ENCODE measurements at places on chromosomes 1 and 21.

- no peak for DNase-seq
Measured at GRCh38 chr1:150126811-150127210, 22.9 kb upstream of the PLEKHO1 start.

GRCh38 chr1:198922638-198923430, 284.0 kb downstream of the PTPRC start:
- DNase-seq: peak; percentile 32

- DNase-seq: peak; percentile 67
Measured at GRCh38 chr1:24391882-24392603, 21.5 kb downstream of the STPG1 start.

GRCh38 chr1:205849619-205850355, at the start of gene PM20D1:
TSS of gene PM20D1 (minus strand) at chr1:205850132. CDS start at chr1:205850072, 60 bp downstream.
- DNase-seq: peak; percentile 95

- DNase-seq: no peak
Measured at GRCh38 chr1:182304218-182304617, 87.4 kb downstream of the GLUL start.

- no peak for DNase-seq
Measured at GRCh38 chr1:163912170-163912884, 590.6 kb downstream of the NUF2 start.

- no peak for DNase-seq
Measured at GRCh38 chr1:62240651-62241370, 46.2 kb downstream of the L1TD1 start.

DNA sequence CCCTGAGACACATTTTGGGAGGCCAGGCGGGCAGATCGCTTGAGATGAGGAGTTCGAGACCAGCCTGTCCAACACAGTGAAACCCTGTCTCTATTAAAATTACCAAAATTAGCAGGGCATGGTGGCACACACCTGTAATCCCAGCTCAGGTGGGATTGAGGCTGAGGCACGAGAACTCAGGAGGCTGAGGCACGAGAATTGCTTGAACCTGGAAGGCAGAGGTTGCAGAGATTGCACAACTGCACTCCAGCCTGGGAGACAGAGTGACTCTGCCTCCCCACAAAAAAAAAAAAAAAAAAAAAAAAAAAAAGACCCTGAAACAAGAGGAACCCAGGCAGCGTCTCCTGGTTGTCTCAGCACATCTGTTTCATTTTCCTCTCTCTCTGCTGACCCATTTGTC, 24.2 kb downstream of the PGM1 start:
- no peak for DNase-seq

DNA sequence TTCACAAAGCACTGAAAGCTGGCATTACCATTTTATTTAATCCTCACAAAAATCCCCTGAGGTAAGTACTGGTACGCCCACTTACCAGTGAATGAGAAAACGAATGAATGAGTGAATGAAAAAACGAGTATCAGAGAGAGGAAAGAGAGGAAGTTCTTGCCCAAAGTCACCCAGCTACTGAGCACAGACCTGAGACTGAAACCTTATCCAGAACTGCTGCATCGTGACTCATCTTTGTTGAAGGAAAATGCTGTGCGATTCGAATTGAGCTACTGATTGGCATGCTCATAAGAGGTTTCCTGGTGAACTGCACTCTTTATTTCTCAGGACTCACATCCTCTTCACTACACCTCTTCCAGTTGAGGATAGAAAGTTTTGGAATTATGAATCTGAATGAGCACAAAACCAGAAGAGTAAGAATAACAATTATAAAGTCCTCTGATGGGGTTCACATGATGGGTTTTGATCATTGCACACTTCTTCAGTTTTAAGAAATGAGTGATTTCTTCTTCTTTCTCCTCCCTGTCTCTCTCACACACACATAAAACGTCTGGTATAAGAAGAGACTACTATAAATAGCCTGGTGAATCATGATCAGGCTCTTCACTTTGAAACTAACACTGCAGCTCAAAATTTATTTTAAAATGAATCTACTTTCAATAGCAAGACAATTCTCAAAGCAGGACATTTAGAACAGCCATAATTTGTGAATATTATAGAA, 32.1 kb downstream of the IL12RB2 start:
- no peak for DNase-seq

DNA sequence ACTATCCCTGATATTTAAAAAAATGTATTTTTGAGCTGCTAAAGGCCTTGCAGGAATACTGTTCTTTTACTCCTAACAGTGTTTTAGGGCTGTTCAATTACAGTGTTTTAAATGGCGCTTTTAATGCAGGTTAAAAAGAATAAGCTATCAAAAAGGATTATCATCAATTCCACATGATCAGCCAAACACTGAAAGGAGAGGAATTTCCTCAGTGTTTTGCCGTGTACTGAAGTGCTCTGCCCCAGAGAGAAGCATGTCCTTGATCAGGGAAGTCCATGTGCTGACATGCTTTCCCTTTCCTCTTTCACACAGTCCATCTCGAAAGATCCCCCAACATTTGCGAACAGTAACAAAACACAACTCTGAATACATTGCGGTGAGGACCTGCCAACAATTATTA, 3.3 kb downstream of the CFAP298 start:
- DNase-seq: no peak

DNA sequence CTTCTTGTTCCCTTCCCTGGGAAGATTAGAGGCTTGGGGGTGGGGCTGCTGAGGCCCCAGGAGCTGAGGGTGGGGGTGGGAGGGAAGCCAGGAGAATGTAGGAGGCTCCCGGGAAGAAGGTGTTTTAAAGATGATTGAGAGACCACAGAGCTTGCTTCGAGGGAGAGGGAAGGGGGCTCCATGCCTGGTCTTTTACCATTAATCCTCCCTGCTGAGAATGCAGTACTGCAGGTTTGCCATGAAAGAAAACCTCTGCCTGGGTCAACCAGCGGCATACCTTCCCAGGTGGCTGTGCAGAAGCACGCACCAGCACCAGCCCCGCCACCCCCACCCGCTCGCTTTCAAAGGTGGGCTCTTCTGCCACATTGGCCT, 15.4 kb downstream of the ABCA4 start:
- DNase-seq: no peak

GRCh38 chr1:167629681-167630567, at the start of gene RCSD1:
TSS of gene RCSD1 (plus strand) at chr1:167630232. CDS start at chr1:167630424, 192 bp downstream.
- DNase-seq: peak; percentile 46

GRCh38 chr1:7541629-7542028, 229.5 kb upstream of the VAMP3 start:
- DNase-seq: no peak

DNA sequence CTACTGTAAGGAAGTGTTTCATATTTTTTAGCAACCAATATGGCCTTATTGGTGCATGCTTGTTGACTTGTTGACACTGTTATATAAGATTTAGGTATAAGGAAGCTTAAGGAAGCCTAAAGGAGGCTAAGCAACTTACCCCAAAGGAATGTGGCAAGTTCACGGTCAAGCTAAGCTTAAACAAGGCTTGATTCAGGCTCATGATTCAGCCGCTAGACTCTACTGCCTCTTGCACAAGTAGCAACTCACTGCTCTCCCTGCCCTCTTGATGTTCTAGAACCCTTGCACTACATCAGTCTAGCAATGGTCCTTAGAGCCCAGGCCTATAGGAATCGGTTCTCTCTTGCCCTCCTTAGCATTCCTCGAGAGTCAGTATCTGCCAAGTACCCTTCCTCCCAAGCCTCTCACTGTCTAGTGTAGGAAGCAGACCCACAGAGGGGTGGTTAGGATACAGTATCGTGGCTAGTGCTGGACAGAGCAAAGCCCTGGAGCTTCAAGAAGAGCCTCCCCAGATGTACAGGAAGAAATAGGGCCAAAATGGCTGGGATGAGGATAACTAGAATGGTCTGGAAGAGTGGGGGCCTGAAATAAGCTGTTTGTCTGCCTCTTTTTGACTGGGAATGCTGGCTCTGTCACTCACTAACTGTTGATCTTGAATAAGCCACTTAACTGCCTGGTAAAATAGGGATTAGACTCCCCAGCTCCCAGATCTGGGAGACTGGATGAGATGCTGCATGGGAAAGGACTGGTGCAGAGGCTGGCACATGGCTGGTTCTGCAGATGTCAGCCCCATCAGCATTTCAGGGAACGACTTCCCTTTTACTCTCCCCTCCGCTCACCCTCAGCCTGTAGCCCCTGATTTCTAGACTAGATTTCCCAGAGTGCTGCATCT, 122.2 kb downstream of the NAV1 start:
- no peak for DNase-seq

DNA sequence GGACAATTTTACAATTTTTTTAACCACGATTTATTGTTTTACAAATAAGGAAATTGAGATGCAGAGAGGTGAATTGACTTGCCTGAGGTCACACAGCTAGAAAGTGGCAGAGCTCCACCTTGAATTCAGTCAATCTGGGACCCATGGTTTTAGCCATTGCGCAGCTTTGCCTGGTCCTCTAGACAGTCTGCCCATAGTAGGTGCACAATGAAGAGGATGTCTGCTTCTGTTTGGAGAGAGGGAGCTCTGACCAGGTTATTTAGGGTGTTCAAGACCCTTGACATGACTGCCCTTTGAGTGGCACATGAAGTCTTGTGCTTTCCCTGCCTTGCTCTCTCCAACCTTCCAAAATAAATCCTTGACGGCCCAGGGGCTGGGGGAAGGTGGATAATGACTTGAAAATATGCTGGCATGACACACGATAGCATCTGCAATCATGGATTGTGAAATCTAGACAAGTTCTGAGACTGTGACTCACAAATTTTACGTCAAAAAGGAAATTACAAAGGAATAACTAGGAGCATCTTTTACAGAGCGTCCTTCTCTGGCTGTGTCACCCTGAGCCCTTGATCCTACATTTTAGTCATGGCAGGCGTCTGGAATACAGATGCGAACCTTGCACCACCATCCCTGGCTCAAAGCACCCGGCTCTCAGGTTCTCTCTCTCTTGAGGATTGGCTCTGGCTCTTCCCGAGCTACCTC, 26.2 kb upstream of the ID3 start:
- peak; percentile 20 for DNase-seq

- DNase-seq: peak; percentile 26
Measured at GRCh38 chr1:27403065-27403726, 10.8 kb downstream of the GPR3 start.

GRCh38 chr1:201557572-201557958, 18.6 kb downstream of the NAV1 start:
- DNase-seq: no peak

DNA sequence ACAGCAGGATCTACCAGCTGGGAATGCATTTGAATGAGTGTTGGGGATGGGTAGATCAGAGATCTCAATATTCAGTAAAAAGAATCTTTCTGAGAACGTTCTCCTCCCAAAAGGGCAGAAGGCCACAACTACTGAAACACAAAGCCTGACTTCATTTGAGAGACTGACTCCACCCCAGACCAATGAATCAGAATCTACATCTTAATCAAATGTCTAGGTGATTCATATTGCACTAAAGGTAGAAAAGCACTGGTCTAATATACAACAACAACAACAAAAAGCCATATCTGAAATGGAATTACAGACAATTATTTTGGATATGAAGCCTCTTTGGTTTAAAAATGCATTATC, 123.9 kb downstream of the SMYD3 start:
- no peak for DNase-seq

- no peak for DNase-seq
Measured at GRCh38 chr1:245197911-245198379, 43.2 kb downstream of the KIF26B start.

GRCh38 chr1:100955322-100955721, 59.4 kb downstream of the SLC30A7 start:
- no peak for DNase-seq

DNA sequence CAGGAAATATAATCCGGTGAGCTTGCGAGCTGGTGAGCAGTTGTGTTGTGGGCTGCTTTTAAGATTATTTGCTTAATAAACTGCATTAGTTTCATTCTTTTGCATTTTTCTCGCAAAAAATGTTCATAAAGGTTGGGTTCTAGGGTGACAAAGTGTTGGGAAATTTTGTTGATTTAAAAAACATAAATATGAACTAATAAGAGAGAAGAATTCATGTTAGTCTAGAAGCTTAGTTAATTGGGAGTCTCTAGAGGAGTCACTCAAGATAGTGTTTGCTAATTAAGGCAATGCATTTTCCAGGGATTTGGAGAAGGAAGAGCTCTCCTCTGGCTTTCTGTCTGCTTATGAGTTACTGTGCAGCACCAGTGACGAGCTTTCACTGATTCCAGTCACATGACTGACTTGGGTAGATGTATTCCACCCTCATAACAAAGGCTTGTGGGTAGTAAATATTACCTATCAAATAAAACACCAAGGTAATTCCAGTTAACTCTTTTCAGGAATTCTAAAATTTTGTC, 417.0 kb downstream of the PTBP2 start:
- no peak for DNase-seq

GRCh38 chr1:54200519-54200997, 591 bp downstream of the MRPL37 start:
- DNase-seq: no peak

DNA sequence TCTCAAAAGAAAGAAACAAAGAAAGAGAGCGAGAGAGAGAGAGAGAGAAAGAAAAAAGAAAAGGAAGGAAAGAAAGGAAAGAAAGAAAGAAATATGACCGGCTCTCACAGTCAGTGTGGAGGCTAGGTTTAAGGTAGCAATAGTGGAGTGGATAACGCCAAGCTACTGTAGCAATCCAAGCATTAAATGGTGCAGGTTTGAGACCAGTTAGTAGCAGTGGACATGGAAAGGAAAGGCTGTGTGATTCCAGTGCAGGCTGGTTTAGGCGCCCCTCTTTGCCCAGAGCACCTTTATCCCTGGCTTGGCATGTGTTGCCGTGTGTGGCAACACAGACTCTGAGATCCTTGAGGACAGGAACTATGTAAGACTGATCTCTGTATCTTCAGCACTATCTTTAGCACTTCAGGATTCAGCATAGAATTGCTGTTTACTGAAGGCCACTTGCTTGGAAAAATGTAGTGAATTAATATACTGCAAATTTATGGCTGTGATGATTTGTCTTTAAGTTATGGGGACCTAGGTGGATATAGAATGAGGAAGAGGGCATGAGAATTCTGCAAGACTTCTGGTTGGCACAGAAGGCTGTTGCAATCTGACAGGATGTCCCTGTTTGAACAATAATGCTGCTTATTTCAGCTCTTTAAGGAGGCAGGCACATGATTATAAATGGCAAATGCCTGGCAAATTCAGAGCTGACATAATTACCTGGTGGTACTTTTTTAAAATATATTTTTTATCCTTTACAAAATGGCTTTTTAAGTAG, 10.8 kb upstream of the OSBPL9 start:
- no peak for DNase-seq

GRCh38 chr1:193890935-193891334, 704.5 kb upstream of the B3GALT2 start:
- DNase-seq: no peak

- DNase-seq: no peak
Measured at GRCh38 chr1:168894397-168894903, 165.4 kb upstream of the DPT start.

GRCh38 chr1:28129150-28129549, 40.7 kb upstream of the EYA3 start:
- no peak for DNase-seq

- DNase-seq: no peak
Measured at GRCh38 chr1:16114527-16115467, 41.1 kb downstream of the EPHA2 start.

Measured in CD4-positive, alpha-beta T cell treated with Interleukin-4 for 1 hour (primary cell).